HT-29 (cell line): ENCODE measurements at places on chromosomes 13 and 19. TPM values are rescaled to one million over a fixed set of nuclear protein-coding genes. Genes with fewer than 3 reads are reported as not detected.

Gene MAST1
- total RNA-seq, result 0.58 and 1.7 TPM in 2 replicates

Gene KLK7
- 0.13 and 0.31 TPM in 2 replicates for total RNA-seq

Gene GNA15
- 15.9 and 20.0 TPM in 2 replicates for total RNA-seq

Gene SHISA7
- not detected in 2 replicates for total RNA-seq

Gene KLHL26
- total RNA-seq, result 4.5 and 5.9 TPM in 2 replicates

Gene C19orf38
- total RNA-seq, result 0.13 TPM in 1 of 2 replicates, not detected in the other

Gene IL12RB1
- not detected in 2 replicates for total RNA-seq

Gene ZNF296
- total RNA-seq, result 1.5 and 1.7 TPM in 2 replicates

Gene KCTD15
- total RNA-seq, result 25.4 and 28.1 TPM in 2 replicates

Gene DCAF15
- 46.6 and 47.2 TPM in 2 replicates for total RNA-seq

Gene FGF21
- not detected in 2 replicates for total RNA-seq

Gene KIRREL2
- not detected in 2 replicates for total RNA-seq

Gene RNF17
- not detected in 2 replicates for total RNA-seq

Gene ZNF665
- total RNA-seq, result not detected in 2 replicates

Gene SSBP4
- total RNA-seq, result 78.0 and 87.1 TPM in 2 replicates

Gene HNRNPA1L2
- total RNA-seq, result 1.1 and 2.4 TPM in 2 replicates
